Activated CD8-positive, alpha-beta T cell treated with anti-CD3 and anti-CD28 coated beads, Interleukin-2, amount 10 ng/mL, durations not matched to agents 7 days and 5 days (primary cell): ENCODE measurements at places on chromosomes 5 and 9. TPM values are rescaled to one million over a fixed set of nuclear protein-coding genes. Genes with fewer than 3 reads are reported as not detected.

TIGD6 gene
- total RNA-seq = 1.1 TPM

SAXO1 gene
- total RNA-seq = 0.10 TPM

SLC6A3 gene
- total RNA-seq = not detected

DNA sequence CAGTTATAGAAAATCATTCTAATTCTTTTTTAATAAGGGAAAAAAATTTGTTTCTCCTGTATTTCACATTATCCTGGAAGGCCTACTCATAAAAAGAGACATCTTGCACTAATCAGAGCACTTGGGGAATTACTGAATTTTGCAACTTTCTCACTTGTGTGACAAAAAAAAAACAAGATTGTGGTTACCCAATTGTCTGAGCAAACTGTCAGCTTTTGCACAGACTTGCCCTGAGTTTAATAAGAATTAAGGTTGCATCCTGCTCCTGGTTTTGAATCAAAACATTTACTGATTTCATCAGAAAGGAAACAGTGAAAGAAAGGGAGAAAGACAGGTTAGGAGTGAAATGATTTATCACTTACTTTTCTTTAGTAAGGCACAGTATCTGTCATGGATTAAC, 10.6 kb upstream of the SH3RF2 start:
- H3K4me1 ChIP-seq = no peaks in the 10 kb centered on the region
- DNase-seq = no peak
- no peak overlapping the region for H3K27ac ChIP-seq
- H3K4me3 ChIP-seq = no peak overlapping the region
- H3K36me3 ChIP-seq = no peaks in the 10 kb centered on the region

DNA sequence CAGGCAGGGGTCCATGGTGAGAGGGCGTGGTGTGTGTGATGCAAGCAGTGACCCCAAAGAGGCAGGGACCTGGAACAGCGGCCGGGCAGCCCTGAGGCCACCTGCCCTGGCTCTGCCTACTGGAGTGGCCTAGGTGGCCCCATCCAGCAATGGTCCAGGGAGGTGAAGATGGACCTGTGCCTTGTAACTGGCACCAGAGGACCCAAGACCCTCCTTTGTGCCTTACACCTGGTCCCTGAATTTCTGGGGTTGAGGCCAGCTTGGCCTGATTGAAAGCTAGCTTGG, 42.7 kb downstream of the PTGES start:
- no peak for DNase-seq
- peaks cover 32% of the 10 kb centered on the region for H3K4me1 ChIP-seq
- no peaks in the 10 kb centered on the region for H3K36me3 ChIP-seq
- peaks cover 3% of the 10 kb centered on the region for H3K27me3 ChIP-seq

DNA sequence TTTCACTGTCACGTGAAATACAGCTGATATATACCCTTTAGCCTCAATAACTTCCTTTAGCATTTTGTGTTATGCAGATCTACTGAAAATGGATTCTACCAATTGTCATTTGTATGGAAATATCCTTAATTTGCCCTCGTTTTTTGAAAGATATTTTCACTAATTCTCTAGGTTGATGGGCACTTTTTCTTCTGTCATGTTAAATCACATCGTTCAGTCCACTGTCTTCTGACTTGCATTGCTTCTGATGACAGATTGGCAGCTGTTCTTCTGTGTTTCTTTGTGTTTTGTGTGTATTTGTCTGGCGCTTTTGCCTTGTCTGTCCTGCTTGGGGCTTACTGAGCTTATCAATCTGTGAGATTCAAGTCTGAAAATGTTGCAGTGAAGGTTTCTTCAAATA, 9.7 kb upstream of the CLPTM1L start:
- H3K36me3 ChIP-seq = no peaks in the 10 kb centered on the region
- peaks cover 12% of the 10 kb centered on the region for H3K27me3 ChIP-seq
- H3K27ac ChIP-seq = no peak overlapping the region
- H3K4me1 ChIP-seq = no peaks in the 10 kb centered on the region
- no peak overlapping the region for H3K4me3 ChIP-seq

DNA sequence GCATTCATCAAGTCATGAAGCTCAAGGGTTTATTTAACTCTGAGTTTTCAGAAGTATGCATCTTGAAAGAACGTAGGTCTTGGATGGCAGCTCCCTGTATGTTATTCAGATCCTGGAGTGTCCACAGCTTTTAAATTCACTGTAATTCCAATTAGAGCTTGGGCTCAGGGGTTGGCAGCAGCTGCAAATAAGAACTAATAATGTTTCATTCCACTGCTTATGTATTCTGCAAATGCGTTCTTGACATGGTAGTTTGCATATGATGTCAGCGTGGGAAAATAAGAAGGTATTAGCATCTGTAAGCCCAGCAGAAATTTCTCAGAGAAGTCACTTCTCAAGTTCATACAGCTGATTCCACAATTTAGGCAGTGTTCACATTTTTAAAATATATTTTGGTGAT, 58.4 kb downstream of the RORB start:
- H3K27me3 ChIP-seq = no peaks in the 10 kb centered on the region
- DNase-seq = no peak
- H3K4me1 ChIP-seq = no peaks in the 10 kb centered on the region
- H3K36me3 ChIP-seq = no peaks in the 10 kb centered on the region
- H3K4me3 ChIP-seq = no peak overlapping the region

- H3K27me3 ChIP-seq = no peaks in the 10 kb centered on the region
- no peak for DNase-seq
- H3K27ac ChIP-seq = no peak overlapping the region
- peak overlapping the region; percentile 28 for H3K4me3 ChIP-seq
- H3K4me1 ChIP-seq = peaks cover 34% of the 10 kb centered on the region
- H3K36me3 ChIP-seq = peaks cover 24% of the 10 kb centered on the region
These were observed 43.4 kb downstream of the ERBIN start for GRCh38 chr5:65969539-65970393.
